ENCODE measurements at places on chromosomes 6 and 20.

DNA sequence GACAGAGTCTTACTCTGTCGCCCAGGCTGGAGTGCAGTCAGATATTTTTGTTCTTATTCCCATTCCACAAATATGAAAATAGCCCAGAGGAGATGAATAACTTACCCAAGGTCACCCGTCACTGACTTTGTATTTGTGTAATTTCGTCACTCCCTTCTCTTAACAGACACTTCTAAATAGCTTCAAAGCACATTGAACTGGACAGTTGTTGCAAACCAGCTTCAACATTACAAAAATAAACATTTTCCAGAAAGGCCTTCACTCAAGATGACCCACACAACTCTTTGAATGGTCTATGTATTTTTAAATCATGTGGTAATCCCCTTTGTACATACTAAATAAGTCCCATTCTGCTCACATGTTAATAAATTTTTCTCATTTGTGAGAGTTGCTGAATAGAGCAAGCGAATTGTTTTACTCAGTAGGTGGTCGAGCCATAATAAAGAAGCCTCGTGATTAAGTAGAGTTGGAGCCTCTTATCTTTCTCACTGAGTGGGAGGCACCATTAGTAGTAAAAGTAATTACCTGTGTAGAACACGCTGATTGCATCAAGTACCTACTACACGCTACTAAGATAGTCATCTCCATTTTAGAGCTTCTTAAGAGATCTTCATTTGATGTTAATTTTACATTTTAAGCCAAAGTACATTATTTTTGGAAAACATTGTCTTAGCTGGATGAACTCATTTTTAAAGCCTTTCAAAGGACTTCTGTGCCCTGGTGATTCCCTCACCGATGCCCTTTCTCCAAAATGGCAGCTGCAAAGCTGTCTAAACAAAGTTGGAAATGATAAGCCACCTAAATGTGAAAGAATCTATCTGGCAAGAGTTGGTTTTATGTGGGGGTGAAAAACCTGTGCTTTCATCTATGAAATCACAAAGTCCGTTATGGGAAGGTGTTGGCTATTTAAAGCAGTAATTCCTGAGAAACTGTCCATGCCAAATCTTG lies 110.0 kb downstream of the TSHZ2 start:
- no peak for DNase-seq

GRCh38 chr20:10466325-10466724 lies 31.2 kb downstream of the SLX4IP start:
- no peak for DNase-seq

GRCh38 chr20:25066386-25066785 lies 8.4 kb upstream of the ACSS1 start:
- DNase-seq = no peak

GRCh38 chr6:53529324-53530036 lies 15.4 kb downstream of the GCLC start:
- no peak for DNase-seq

- DNase-seq = no peak
Measured at GRCh38 chr6:37705239-37706051, 7.8 kb upstream of the MDGA1 start.

Data from stimulated activated CD4-positive, alpha-beta T cell treated with anti-CD3 and anti-CD28 coated beads, Interleukin-1b, Interleukin-23, amount 100 ng/mL, for 24 hours (primary cell).